NT2/D1 (cell line): ENCODE measurements at places on chromosomes 11 and 22.

DNA sequence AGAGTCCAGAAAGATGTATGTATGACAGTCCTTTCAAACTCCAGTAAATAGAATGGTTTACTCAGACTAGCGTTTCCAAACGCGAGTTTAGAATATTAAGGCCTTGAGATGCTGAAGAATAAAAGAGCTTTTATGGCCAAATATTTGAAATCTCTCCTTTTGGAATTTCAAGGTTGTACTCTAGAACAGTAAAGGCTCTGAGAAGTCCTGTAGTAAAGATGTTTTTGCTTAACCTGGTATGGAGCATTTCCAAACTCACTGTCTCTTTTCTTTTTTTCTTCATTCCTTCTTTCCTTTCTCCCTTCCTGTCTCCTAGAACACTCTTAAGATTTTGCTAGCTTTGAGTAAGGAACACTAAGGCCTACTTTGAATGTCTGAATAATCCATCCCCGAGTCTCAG lies 91.4 kb upstream of the RAG2 start:
- no peak for DNase-seq

GRCh38 chr22:38696606-38697424 lies 3.9 kb downstream of the JOSD1 start:
- no peak for DNase-seq

GRCh38 chr11:34644669-34645406 lies 23.9 kb downstream of the EHF start:
- no peak for DNase-seq

DNA sequence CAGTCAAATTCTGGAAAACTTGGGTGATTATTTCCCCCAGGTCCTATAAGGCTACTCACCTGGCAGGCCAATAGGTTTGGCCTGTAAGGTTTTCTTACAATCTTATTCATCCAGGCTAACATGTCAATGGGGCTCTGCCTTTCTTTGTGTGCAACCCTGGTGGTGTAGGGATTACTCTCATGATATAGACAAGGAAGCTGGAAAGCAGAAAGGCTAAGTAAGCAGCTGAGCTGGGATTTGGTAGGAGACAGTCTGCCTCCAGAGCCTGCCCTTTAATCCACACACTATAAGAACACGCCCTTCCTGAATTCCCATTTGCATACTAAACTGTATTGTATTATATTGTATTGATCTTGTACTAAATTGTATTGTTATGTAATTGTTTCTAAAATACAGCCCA lies 373.3 kb upstream of the CCDC90B start:
- DNase-seq, result no peak

- DNase-seq, result no peak
Measured at GRCh38 chr22:18999416-18999815, 63.3 kb upstream of the PRODH start.

DNA sequence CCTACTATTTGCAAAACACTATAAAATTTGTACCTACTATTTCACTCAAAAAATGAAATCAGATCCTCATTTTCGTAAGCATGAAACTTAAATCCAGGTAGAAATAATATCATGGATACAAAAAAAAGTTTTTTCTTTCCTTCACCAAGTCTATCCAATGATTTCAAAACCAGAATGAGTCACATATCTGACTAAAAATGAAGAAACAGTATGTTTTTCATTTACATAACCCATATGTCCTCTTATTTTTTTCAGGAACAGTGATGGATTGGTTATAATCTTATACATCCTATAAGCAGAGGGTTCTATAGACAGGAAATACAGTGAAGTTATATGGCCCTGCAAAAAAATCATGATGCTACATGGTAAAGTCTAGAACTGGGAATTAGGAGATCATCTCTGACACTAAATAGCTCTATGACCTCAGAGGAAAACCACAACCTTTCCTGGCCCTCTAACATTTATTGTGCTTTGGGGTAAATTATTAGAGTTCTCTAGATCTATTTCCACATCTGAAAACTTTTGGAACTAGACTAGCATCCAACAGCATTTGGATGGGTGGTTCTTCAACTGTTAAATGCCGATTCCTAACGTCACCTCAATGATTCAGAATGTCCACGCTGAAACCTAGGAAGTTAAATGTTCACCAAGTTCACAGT lies 10.9 kb downstream of the MTMR2 start:
- DNase-seq, result no peak

GRCh38 chr22:27452922-27453321 lies 348.6 kb downstream of the MN1 start:
- DNase-seq, result no peak

DNA sequence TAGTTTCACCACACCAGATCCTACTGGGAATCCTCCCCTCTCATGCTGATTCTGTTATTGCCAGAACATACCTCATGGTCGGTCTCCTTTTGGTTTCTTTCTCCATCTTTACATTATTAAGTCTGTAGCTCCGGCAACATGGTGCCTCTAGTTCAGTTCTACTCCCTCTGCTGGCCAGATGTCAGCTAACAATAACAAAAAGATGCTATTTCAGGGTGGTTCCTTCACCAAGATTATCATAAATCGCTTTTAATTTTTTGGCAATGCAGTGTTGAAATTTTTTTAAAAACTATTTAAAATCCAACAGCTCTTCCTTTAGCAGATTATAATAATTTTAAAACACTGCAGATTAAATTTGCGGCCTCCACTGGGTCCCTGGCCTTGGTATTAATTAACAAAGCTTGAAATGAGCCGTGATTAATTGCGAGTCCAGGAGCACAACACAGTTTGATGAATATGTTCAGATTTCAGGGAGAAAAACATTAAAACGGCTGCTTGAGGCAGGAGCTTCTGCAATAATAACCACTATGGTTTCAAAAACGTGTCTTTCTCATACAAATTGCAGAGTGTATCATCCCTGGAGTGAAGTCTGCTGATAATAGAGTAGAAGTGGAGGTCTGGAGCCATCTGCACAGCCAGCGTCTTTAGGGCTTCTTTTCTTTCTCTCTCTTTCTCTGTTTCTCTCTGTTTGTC lies 492.9 kb upstream of the KIRREL3 start:
- peak; percentile 13 for DNase-seq

GRCh38 chr22:38938925-38939324 lies 18.5 kb upstream of the APOBEC3A start:
- DNase-seq, result no peak

DNA sequence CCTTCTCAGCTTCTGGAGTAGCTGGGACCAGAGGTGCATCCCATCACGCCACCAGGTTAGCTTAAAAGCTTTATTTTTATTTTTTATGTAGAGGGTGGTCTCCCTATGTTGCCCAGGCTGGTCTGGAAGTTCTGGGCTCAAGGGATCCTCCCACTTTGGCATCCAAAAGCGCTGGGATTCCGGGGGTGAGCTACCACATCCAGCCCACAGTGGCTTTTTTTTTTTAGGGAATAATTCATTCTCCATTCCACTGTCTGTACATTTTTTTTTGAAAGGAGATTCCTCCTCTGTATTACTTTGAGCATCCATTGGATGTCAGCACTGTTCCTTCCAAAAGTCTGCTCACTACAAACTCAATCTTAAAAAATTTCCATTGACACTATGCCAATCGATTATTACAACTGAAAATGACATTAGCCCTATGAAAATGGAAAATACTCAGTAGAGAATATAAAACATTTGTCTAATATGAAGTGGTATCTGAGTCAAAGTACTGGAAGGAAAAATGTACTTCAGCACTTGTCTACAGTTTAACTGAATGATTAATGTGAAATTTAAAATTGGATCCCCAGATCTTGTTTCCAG lies 1.3 kb upstream of the LPXN start:
- no peak for DNase-seq

- peak; percentile 94 for DNase-seq
Measured at GRCh38 chr11:75562836-75563484, 907 bp downstream of the SERPINH1 start.

DNA sequence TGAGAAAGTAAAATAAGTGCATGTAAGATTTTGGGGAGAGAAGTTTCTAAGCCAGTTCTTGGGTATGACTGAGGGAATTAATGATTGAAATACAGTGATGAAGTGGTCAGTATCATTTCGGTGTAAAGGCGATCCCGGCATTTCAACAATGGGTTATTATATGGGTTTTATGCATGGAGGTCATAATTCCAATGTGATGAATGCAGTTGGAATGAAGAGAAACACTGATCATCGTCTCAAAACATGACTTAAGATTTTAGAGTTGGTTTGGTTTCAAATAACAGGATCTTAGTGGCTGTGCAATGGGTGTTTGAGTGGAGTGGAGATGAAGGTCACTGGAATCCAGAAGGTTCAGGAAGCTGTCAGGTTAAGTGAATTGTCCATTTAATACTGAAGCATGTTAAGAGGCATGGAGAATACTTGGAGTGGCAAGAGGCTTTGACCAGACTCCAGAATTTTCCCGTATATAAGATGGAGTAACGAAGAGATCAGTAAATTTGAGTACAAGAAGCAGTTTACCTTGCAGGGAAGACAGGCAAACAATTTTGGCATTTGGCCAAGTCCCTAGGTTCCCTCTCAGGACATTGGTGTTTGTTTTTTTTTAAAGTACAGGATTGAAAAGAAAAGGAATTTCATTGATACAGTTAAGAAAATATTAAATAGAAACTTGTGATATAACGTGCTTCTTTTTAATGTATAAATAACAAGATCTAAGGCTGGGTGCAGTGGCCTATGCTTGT lies 96.4 kb upstream of the BIRC3 start:
- no peak for DNase-seq

DNA sequence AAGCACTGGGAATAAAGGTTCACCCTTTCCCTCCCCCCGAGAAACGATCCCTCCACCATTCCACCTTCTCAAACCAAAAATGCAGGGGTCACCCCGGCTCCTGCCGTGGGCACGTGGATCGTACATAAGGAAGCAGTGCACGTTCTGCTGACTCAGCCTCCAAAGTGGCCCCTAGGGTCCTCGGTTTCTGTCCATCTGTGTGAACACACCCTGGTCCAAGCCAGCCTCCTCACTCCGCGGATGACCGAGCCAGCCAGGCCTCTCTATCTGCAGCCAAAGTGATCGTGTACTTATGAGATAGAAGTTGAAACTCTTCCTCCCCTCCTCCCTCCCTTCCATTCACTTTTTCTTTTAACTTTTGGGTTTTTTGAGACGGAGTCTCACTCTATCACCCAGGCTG lies 16.2 kb downstream of the C11orf24 start:
- no peak for DNase-seq

DNA sequence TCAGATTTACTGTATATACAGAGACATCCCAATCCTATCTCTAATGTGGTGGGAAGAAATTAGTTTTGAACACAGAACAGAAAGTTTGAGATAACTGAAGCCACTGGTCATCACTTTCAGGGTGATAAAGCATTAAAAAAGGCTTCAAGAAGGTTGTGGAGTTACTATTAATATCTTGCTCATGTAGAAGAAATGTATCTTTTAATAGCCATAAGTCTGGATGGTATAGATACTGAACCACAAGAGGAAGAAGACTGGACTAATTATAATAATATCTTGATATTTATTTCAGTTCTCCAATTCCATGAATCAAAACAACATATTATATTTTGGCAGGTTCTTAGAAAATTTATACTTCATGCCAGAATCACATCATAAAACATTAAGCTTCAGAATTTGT lies 137.1 kb downstream of the TMEM135 start:
- no peak for DNase-seq
